Thyroid gland (tissue), 4 donors: ENCODE measurements at places on chromosomes 7 and 10.

DNA sequence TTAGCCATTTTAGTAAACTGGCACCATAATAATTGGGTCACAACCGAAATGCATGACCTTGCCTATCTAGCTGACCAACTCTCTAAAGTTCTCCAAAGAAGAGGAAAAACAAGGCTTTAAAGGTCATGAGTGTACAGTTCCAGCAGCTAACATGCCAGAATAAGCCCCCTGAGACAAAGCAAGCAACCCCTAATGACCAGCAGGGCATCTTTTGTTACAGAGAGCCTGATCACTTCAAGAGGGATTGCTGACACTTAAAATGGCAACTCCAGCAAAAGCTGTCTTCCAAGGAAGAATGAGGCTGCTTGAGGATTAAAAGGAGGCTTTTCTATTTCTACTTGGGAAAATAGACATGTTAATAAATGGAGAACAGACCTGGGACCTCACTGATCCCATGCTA, 213.6 kb downstream of the CDC14C start:
- DNase-seq: no peak

GRCh38 chr7:93047514-93048099, 70.2 kb downstream of the SAMD9 start:
- DNase-seq: no peak

DNA sequence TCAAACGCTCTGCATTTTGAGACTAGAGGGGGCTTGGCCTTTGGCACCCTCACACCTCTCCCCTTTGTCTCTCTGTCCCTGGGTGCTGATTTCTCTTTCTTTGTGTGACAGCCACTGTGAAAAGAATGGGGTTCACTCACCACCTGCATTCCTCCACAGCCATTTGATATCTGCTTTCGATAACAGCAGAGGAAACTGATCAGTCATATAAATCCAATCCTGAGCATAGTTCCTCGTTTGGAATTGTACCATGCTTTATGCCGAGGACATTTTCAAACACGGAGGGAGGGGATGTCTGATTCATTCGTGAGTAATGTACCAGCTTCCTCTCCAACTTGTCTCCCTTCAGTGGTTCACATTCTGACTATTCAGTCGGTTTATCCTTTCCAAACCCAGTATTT, 15.8 kb downstream of the MET start:
- peak; percentile 11 for DNase-seq

- DNase-seq: no peak
Measured at GRCh38 chr7:31933481-31933880, 136.7 kb downstream of the PDE1C start.

DNA sequence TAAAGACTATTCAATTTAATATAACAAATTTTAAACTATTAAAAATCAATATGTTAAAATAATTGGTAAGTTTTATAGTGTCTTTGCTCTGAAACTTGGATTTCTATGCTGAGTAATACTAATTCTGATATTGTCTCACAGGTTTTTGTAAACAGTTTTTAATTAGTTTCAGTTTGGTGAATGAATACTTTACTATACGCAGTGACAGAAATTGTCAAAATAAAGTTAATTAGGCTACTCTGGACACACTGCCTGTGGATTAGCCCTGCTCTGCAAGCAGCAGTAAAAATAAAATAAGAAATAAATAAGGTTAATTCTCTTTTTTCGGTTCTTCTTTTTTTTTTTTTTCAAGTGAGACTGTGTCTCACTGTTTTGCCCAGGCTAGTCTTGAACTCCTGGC, 105.3 kb downstream of the ANKRD61 start:
- DNase-seq: no peak

DNA sequence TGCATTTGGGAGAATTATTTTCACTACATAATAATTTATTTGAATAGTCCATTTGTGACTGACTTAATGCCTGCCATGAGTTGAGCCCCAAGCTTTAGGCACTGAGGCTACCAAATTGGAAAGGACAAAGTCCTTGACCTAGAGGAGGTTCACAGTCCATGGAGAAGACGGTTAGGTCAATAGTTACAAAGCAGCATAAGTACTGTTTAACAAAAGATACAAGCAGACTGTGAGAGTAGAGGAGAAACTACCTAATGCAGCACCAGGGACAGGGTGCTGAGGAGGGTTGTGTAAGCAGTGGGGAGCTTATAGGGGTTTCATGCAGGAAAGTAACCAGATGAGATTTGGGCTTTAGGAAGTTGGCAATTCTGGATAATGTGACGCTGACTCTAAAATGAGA, 139.2 kb downstream of the LCOR start:
- no peak for DNase-seq

DNA sequence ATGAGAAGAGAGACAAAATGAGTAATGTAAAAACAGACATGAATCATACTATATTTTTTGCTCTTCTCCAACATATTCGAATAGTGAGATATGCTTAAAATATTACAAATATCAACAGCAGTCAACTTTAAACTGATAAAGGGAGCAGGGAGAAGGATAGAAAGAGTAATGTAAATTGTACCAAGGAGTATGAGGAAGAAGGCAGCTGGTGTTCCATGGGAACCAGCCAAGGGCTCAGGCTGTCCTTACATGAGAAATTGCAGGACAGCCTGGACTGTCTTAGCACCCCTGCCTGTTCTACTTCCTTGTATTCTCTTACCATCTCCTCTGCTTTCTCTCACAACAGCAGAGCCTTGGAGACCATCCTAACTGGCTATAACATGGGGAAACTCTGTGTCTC, 128.7 kb downstream of the TSPAN12 start:
- no peak for DNase-seq

GRCh38 chr7:131173145-131173890, 154.4 kb upstream of the MKLN1 start:
- DNase-seq: no peak

GRCh38 chr7:51259766-51260165, 56.8 kb downstream of the COBL start:
- no peak for DNase-seq

DNA sequence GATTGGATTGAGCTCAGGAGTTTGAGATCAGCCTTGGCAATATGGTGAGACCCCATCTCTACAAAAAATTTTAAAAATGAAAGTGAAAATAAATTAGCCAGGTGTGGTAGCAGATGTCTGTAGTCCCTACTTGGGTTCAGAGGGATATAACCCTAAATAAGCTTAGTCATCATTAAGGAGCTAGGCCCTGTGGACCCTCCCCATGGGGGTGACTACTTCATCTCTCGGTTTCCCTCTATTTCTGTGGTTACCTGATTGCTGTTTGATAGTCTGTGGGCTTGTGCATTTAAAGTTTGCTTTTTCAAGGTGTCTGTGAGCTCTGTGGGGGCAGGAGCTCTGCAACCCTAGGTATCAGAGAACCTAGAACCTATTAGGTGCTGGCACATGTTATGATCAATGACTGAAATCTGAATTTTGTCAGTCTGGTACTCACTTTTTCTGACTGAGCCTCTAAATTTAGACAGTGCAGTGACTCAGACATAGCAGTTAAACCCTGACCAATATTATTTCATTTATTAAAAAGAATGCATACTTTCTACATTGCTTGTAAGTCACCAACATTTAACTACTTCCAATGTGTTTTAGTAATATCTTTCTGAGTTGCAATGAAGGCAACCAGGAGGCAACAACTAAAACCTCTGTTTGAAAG, 8.1 kb upstream of the CUZD1 start:
- DNase-seq: no peak

GRCh38 chr10:132259702-132260482, 47.9 kb downstream of the STK32C start:
- no peak for DNase-seq

DNA sequence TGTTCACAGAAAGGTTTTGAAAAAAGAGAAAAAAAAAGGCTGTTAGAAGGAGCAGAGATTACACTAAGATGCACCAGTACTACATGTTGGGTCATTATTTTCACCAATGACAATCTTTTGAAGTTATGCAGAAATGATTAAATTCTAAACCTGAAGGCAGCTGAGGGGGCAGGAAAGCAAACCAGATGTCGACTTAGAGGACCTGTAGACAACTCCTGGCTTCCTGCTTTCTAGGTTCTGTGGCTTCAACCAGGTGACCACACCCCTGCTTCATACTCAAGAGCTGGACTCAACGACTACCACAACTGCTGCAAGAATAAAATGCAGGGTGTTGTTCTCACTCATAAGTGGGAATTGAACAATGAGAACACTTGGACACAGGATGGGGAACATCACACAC, 30.0 kb downstream of the MYOF start:
- DNase-seq: no peak

- no peak for DNase-seq
Measured at GRCh38 chr7:47195641-47196040, 386.3 kb downstream of the TNS3 start.

GRCh38 chr7:100176096-100177044, 811 bp downstream of the GPC2 start:
- no peak for DNase-seq

DNA sequence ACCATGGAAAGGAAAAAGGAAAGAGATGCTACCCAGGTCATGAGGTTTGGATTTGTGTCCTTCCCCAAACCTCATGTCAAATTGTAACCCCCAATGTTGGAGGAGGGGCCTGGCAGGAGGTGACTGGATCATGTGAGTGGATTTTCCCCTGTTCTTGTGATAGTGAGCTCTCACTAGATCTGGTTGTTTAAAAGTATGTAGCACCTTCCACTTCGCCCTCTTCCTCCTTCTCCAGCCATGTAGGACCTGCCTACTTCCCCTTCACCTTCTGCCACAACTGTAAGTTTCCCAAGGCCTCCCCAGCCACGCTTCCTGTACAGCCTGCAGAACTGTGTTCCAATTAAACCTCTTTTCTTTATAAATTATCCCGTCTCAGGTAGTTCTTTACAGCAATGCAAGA, 113.9 kb downstream of the FAM107B start:
- no peak for DNase-seq

DNA sequence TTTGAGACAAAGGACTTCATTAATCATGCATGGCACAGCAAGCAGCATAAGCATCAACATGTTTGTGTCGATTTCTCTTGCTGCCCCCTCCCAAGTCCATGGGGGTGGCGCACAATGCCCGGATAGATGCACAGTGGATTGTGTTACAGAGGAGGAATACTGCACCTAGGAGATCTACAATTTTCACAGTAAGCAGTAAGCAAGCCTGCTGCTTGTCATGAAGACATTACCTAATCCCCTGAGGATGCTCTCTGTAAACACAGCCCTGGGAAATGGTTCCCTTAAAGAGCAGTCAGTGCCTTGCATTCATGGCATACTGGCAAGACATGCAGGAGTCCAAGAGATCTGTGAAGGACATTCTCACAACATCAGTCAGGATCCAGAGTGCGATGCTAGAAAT, 137.7 kb downstream of the ETV1 start:
- no peak for DNase-seq

DNA sequence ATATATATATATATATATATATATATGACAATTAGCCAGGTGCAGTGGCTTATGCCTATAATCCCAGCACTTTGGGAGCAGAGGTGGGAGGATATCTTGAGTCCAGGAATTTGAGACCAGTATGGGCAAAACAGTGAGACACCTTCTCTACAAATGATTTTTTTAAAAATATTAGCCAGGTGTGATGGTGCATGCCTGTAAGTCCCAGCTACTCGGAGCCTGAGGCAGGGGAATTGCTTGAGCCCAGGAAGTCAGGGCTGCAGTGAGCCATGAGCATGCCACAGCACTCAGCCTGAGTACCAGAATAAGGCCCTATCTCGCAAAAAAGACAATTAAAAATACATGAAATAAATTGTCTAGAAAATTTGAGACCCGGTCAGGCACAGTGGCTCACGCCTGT, 47.2 kb upstream of the MSRB2 start:
- DNase-seq: no peak

- no peak for DNase-seq
Measured at GRCh38 chr7:7228472-7228871, 46.1 kb downstream of the C1GALT1 start.

GRCh38 chr10:130336617-130337304, 200.6 kb downstream of the GLRX3 start:
- no peak for DNase-seq

- DNase-seq: no peak
Measured at GRCh38 chr10:110212119-110213006, 5.0 kb downstream of the MXI1 start.

GRCh38 chr7:23467291-23467805, 2.9 kb downstream of the IGF2BP3 start:
- no peak for DNase-seq

- no peak for DNase-seq
Measured at GRCh38 chr7:129122751-129123509, 21.6 kb upstream of the TSPAN33 start.

DNA sequence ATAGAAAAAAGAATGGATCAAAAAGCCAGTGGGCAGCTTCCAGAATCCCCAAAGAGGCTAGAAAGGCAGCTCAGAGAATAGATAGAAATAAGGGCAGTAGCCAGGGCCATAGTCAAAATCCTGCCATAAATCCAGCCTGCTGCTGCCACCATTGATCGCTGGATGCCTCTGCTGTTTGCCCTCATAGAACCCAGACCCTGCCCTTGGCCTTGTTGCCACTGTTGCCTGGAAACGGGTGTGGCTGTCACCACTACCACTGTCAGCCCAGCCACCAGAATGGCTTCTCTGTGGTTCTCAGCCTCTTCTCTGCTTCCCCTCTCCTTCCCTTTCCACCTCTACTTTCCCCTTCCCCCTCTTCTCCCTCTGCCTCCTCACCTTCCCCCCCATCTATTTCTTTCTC, 57.8 kb downstream of the HHEX start:
- no peak for DNase-seq

DNA sequence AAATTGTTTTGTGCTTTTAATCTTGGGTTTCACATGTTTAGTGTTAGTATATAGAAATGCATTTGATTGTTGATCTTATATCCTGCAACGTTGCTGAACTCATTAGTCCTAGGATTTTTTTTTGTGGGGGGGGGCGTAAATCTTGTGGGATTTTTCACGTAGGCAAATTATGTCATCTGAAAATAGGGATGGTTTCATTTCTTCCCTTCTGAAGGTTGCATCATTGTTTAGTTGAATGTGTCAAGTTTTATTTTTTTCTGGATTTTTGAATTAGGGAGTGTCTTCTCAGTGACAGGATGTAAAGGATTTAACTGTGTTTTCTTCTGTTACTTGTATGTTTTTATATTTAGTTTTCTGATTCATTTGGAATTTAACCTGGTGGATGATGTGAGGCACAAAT, 26.7 kb downstream of the MKLN1 start:
- no peak for DNase-seq

DNA sequence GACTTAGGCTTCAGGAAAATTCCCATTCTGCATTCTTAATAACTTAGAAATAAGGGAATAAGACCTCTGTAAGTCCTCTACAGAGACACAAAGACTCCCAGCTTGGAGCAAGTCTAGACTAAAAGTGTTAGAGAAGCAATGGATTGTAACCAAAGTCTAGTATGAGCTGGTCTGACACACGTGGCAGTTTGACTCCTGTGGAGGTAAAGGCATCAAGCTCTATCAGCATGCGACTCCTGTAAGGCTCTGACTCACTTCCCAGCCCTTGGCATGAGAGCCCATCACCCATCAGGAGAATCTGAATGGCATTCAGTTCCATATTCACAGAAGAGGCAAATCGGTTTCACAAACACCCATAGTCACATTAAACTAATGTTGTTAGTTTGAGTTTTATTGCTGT, 4.4 kb upstream of the VSTM4 start:
- no peak for DNase-seq

GRCh38 chr7:155645662-155646061, 1.2 kb downstream of the RBM33 start:
- DNase-seq: no peak

- no peak for DNase-seq
Measured at GRCh38 chr7:137386966-137387365, 43.4 kb upstream of the PTN start.
